Kasumi-1 (cell line): ENCODE measurements at places on chromosomes 6 and 20.

- DNase-seq = no peak
Observed at GRCh38 chr6:126662966-126663365, 323.1 kb downstream of the CENPW start.

- DNase-seq = no peak
Observed at GRCh38 chr20:8809107-8809953, 259.6 kb upstream of the PLCB4 start.

- DNase-seq = no peak
Observed at GRCh38 chr6:17677602-17678001, 29.1 kb downstream of the NUP153 start.

DNA sequence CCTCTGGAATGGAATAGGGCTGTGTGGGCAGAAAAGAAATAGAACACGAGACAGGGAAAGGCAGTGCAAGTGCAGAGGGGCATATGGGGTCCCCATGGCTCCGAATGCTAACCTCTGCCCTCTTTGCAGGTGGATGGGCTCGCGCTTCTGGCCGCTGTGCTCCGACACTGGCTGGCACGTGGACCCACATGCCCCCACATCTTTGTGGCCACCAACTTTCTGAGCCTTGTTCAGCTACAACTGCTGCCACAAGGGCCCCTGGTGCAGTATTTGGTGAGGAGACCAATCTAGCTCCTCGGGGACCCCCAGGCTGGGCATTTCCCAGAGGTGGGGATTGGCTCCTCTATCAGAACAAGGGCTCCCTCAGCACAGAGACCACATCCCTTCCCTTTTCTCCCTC, 1.1 kb upstream of the SAPCD1 start:
- no peak for DNase-seq

DNA sequence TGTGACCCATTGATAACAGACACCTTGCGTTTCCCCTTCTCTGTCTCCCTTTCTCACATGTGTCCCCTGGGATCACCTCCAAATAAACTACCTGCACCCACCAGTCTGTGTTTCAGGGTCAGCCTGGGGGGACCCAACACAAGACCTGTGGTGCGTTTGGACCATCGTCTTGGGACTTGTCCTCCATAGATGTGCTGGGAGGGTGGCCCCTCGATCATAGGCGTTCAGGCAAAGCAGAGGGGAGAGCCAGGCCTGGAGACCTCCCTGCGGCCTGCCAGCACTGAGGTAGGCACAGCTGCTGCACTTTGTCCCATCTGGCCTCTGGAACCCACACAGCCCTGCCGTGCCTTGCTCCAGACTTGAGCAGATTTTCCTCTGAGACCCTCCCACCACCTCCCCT, 18.1 kb downstream of the CST9 start:
- no peak for DNase-seq

- no peak for DNase-seq
Observed at GRCh38 chr6:11424395-11425034, 113.0 kb upstream of the TMEM170B start.

DNA sequence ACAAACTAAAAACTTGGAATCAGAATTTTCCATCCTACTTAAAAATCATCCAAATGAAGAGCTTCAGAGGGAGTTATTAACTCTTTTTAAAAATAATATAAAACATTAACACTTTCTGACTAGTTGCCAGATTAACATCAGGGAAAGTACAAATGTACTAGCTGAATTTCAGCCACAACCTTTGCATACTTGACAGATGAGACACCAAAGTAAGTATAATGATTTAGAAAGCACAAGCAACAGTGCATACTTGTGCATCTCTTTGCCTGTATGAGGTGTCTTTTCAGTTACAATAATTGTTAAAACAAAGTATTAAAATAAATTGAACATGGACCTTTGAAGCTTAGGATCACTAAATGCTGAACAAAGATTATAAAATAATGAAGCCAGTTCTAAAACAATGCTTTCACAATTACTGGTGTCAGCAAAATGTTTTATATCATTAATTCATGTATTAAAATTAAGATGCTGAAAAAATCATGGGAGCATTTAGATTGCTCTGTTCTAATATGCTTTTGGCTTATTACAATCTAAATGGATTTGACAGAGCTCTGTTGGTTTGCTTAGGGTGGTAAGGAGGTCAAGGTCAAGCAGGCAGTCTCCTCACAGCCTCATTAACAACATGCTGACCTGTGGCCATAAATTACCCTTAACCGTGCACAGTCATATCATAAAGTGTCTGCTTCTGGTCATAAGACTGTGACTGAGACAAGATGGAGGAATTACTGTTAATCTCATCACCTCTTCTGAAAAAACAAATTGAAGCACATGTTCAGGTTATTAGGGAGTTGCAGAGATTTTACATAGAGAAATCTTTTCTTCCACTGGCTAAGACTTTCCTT, 15.1 kb downstream of the RNF217 start:
- DNase-seq = no peak

DNA sequence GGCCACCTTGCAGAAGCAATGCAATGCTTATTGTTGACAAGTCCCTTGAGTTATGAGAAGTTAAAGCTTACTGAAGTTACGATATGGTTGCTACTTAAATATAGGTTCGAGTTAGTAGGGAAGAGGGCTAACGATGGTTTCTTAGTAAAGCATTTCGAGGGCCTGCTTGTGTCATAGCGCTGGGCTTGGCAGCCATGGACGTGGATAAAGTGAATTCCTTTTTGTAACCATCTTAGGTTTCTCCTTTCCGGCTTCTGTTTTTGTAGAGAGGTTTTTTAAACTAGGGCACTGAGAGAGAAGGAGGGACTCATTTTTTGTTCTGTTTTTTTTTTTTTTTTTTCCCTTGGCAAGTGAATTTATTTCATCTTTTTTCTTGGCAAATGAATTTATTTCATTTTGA, 27.6 kb downstream of the TIAM2 start:
- DNase-seq = no peak

DNA sequence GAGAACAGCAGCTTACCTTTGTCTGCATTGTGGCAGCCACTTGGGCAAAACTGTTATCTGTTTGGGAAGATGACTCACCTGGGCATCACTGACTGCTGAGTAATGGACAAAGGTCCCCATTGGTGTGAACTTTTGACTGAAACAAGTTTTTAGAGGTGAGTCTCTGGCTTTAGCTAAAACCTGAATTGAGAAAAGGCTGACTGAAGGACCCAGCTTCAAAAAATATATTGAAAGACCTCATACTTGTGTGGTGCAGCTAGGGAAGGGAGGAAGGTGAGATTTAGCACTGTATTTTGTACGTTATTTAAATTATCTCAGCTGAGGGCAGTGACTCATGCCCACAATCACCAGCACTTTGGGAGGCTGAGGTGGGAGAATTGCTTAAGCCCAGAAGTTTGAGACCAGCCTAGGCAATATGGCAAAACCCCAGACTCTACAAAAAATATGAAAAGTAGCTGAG, 4.5 kb upstream of the CITED2 start:
- peak; percentile 15 for DNase-seq

GRCh38 chr6:87555506-87555905, 34.3 kb downstream of the RARS2 start:
- no peak for DNase-seq

DNA sequence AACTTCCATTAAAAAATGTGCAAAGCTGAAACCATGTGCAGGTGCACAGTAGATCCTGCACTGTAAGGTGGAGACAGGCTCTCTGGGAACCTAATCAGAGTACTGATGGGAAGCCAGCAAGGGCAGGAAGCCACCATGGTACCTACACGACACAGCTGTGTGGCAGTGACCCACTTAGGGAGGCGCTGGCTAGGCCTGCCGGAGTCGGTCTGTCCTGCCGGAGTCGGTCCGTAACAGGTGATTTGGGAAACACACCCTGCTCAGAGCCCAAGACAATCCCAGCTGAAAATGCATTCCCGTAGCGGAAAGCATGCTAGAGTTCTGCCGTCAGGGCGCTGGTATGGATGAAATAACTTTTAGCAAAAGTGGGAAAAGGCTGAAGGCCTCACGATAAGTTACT, 17.2 kb downstream of the TXNDC5 start:
- no peak for DNase-seq

DNA sequence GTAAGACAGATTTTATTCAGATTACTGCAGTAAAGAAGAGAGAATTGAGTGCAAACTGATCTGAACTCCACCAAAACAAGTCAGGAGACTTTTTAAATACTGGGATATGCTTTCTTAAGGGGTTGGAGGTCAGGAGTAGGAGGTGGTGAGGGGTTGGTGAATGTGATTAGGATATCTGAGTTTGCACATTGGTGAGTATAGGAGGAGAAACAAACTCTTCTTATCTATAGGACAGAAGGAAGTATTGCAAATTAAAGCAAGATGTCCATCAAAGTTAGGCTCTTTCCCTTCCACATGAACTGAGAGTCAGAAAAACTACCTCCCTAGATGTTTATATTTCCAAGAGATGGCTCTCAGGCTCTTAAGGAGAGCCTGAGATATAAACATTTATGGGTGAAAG, 114.6 kb upstream of the HTR1E start:
- DNase-seq = no peak

DNA sequence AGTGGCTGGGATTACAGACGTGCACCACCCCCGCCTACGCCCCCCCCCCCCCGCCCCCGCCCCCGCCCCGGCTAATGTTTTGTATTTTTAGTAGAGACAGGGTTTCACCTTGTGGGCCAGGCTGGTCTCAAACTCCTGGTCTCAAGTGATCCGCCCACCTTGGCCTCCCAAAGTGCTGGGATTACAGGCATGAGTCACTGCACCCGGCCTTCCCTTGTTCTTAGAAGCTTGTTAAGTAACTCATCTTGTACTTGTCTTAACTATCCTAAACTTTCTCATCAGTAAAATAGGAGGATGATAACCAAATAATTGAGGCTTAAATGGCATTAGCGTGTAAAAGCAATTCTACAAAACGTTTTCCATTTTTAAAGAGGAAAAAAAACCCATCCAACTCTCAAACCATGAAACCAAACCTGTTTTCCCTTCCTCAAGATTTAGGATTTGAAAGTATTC, 4.2 kb downstream of the CDYL start:
- no peak for DNase-seq
